ENCODE measurements at places on chromosomes 16 and 17. TPM values are rescaled to one million over a fixed set of nuclear protein-coding genes. Genes with fewer than 3 reads are reported as not detected.

DNA sequence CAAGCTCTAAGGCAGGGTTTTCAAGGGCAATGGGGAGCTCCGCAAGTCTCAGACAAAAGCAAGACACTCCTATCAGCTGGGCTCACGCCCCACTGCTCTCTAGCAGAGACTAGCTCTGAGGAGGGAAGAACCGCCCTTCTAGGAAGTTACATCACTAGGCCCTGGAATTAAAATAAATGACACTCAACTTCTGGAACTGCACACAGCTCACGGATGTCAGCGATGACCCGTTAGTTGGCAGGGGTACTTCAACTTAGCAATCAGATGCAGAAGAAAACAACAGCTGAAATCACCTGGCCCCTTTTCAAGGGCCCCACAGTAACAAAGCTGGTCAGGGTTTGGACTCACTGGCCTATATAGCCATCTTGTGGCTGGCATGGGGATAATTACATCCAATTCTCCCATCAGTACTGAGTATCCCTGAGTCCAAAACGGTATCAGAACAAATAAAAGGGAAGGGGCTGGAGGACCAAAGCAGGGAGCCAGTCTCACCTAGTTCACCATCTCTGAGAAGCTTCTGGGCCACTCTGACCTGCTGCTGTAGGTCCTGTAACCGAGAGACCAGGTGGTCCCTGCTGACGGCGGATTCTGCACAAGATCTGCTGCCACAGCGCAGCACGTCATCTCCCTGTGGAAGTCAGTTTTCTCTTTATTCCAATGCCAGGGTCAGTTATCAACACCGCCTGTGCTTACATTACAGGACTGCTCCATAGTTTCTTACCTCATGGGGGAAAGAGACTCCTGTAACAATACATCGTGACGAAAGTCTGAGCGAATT, 22.2 kb downstream of the SERPINF1 start:
- no peak for DNase-seq

BICDL2 gene
- total RNA-seq, result not detected

DNA sequence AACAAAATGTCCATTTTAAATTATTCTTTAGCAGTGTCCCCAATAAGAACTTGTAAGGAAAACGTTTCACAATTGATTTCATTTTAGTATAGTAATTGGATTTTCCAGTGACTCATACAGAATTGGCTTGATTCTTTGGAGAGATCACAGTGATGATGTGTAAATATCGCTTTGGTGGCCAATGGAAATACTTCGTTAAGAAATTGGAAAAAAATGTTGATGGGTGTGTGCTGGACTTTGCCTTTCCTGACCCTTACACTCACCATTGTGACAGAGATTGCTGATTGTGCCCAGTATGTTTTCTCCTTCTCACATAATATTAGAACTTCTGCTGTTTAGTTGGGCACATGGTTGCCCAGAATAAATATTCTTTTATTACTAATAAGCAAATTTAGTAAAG, 7.4 kb upstream of the EFCAB13 start:
- DNase-seq, result no peak

GLTPD2 gene
- not detected for total RNA-seq

DNA sequence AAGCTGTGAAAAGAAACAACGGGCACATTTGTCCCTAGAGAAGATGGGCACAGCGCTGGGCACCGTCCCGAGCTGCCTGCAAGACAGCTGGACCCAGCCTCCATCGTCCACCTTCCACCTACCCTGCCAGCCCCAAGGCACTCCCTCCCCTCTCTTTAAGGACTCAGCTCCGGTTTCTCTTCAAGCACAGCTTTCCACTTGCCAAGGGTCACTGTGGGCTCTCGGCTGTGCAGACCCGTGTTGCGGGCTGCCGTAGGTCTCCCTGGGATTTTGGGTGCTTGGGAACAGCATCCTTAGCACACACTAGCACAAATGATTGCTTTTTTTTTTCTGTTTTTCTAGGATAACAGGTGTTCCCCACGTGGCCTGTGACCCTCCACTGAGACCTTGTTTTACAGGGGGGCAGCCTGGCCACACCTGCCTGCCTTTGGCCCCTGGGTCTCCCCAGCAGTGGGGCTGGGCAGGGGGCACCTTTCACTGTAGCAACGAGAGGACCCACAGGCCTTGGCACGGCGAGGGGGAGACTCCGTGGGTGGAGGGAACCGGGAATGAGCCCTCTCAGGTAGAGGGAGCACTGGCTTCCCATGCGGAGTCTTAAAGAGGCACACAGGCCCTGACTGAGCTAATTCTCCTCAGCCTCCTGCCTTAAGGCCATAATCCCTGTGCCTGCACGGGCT, 1.4 kb downstream of the CHMP6 start:
- no peak for DNase-seq

GRCh38 chr16:85101956-85102630, 10.2 kb downstream of the CIBAR2 start:
- DNase-seq, result no peak

GP1BA gene
- total RNA-seq, result not detected

TMEM114 gene
- not detected for total RNA-seq

DNA sequence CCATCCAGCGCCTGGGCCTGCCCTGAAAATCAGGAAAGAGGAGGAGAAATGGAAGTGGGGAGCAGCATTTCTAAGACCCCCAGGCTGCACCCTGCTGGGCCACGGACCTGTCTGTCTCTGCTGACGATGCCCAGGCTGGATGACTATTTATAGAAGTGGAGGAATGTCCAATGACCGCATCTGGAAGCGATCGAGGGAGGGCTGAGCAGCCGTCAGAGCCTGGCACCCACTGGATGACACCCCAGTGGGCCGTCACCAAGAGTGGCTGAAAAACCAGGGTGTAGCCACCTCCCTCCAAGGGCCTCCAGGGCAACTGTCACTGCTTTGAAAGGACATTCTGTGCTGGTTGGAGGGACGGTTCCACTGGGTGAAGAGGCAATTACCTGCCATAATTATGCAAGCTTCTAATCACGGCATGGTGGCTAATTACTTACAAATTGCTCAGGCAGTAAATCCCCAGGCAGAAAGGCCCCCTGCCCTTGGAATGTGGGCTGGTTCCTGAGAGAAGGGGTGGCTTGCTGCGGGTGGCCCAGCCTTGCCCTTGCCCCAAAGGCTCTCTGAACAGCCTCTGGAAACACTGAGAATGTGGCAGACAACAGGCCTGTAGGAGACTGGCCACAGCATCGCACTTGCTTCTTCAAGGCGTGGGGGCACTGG, 332.1 kb downstream of the C16orf95 start:
- no peak for DNase-seq

DNA sequence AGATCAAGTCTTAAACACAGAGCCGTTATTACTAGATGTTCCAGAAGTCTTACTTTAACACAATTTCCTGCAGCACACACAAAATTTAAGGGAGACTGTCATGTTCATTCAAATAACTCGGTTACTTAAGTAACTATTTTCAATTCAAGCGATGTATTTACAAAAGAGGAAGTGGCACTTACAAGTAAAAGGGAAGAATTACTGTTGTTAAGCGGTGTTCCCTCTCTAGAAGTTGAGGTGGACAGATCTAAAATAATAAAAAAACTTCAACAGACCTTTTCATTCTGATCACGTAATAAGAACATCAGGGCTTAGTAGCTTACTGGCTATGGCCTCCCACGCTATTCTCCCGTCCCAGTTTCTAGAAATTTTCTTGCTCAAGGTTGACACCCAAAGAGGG, 26.2 kb upstream of the TXNDC11 start:
- DNase-seq, result no peak

GRCh38 chr17:78258323-78259191, 27.1 kb downstream of the TMEM235 start:
- DNase-seq, result peak; percentile 21

DNA sequence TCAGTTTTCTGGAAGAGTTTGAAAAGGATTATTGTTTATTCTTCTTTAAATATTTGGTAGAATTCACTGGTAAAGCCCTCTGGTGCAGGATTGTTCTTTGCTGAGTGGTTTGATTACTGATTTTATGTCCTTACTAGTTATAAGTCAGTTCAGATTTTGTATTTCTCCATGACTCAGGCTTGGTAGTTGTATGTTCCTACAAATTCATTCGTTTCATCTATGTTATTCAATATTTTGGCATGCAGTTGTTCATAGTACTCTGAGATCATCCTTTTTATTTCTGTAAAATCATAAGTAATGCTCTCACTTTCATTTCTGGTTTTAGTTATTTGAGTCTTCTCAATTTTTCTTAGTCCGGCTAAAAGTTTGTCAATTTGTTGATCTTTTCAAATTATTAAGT, 58.1 kb upstream of the CRYM start:
- no peak for DNase-seq

DNA sequence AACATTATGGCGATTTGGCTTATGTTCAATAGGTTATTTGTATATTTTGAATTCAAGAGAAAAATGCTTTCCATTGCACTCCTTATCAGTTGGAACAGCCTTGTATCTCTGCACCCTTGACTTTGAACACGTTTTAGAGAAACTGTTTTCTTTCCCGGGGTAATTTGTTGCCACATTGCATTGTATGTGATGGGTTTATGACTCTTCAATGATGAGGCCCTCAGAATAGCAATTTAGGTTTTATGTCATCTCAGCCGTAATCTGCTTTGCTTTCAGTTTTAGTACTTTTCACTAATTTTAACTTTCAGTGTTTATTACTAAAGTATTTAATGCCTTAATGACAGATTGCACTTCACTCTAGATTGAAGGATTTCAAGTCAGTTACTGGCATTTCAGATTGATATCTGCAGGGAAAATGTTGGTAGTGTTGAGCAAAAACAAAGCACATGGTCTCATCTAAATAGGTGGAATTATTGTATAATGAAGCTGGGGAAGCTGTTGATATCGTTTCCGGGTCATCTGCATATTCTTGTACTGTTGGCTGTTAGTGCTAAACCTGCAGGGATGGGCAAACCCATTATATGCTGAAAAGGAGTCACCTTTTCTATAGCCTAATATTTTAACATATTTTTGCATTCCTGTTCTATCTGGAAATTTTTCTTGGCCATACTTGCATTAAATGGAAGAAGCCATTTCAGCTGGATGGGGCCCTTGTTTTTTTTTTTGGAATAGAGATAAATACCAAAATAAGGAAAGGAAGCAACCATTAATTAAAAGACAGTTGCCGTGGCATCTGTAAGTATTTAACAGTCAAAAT, 2.0 kb downstream of the LUC7L3 start:
- DNase-seq, result peak; percentile 21

SOX8 gene
- total RNA-seq, result 0.39 TPM

MSLN gene
- not detected for total RNA-seq

GRCh38 chr16:51510416-51510815, 359.3 kb upstream of the SALL1 start:
- no peak for DNase-seq

GRCh38 chr17:4958102-4958501, 7.2 kb downstream of the ENO3 start:
- DNase-seq, result no peak

GRCh38 chr17:3708366-3708765, 12.4 kb upstream of the P2RX5 start:
- no peak for DNase-seq

GRCh38 chr16:82767808-82768207, 141.0 kb downstream of the CDH13 start:
- no peak for DNase-seq

GRCh38 chr17:50668025-50668837, 33.5 kb downstream of the ABCC3 start:
- no peak for DNase-seq

- DNase-seq, result no peak
These were observed 31.7 kb upstream of the LCMT1 start for GRCh38 chr16:25079637-25080378.

DNA sequence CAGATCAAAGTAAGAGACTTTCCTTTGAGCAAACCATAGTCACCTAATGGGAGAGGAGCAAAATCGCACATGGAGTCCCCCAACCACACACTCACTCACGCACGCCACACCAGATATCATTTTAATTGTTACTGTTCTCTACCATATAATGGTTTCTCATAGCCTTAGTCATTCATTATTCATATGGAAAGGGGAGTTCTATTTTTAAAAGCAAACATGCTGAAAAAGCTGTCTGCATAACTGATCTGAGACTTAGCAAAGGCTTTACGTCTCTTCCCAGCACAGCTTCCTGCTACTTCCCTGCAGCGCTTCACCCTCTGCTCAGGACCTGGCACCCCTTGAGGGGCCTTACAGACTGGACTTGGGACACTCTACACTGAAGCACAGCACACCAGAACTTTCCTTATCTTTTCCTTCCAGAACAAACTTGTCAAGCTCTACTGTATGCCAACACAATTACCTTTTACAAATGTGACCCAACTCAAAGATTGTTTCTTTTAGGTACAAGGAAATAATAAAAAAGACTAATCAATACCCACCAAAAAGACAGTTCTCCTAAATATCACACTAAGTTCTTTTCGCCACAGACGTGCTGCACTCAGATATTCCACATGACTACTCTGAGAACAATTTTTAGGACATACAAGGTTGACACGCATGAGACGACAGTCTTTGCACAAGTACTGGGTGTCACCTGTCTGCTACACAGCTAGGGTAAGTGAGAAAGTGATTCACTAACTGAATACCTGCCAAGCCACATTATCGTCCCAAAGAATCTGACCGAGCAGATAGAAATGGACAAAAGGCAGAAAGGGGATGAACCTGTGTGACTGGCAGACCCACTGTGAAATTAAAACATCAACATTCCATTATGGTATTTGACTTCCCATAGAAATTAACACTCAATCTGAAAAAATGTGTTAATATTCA, 21.5 kb downstream of the SRP68 start:
- DNase-seq, result no peak

MCRIP2 gene
- total RNA-seq, result 64.8 TPM

HOXB4 gene
- 3.4 TPM for total RNA-seq

GRCh38 chr16:12208341-12209035, 232.0 kb downstream of the SNX29 start:
- no peak for DNase-seq

- DNase-seq, result no peak
These were observed 504 bp downstream of the FOXC2 start for GRCh38 chr16:86566966-86567700.

DNA sequence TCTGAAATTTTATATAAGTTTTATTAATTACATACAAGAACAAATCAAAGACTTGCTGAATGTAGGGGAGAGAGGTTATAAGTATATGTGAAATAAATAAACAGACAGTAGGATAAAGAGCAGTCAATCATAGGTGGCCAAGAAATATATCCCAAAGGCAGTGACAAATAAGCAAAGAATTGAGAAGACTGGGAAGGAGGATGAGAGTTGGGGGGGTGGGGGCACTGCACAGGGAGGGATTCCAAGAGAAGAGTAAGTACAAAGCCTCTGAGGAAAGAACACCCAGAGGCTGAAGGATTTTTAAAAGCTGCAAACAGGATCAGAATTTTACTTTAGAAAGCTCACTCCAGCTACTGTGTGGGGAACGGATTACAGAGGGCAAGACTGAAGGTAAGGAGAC, 2.8 kb downstream of the PELP1 start:
- no peak for DNase-seq

- no peak for DNase-seq
These were observed 65.2 kb downstream of the CYTH1 start for GRCh38 chr17:78716814-78717393.

DNA sequence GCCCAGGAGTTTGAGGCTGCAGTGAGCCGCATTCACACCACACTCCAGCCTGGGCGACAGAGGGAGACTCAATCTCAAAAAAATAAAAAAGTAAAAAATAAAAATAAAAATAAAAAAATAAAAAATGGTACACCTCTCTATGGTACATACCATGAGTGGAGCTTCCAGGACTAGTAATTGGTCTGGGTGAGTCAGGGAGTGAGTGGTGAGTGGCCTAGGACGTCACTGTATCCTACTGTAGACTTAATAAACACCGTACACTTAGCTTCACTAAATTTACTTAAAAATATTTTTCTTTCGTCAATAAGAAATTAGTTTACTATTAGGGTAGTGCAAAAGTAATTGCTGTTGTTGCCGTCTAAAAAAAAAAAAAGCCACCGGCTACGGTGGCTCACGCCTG, 9.0 kb downstream of the CDH5 start:
- DNase-seq, result no peak

- DNase-seq, result no peak
These were observed 42.0 kb downstream of the PLD6 start for GRCh38 chr17:17164156-17164555.

Data from CD8-positive, alpha-beta memory T cell (primary cell).